ENCODE measurements at places on chromosomes 11 and 22. TPM values are rescaled to one million over a fixed set of nuclear protein-coding genes. Genes with fewer than 3 reads are reported as not detected.

DNA sequence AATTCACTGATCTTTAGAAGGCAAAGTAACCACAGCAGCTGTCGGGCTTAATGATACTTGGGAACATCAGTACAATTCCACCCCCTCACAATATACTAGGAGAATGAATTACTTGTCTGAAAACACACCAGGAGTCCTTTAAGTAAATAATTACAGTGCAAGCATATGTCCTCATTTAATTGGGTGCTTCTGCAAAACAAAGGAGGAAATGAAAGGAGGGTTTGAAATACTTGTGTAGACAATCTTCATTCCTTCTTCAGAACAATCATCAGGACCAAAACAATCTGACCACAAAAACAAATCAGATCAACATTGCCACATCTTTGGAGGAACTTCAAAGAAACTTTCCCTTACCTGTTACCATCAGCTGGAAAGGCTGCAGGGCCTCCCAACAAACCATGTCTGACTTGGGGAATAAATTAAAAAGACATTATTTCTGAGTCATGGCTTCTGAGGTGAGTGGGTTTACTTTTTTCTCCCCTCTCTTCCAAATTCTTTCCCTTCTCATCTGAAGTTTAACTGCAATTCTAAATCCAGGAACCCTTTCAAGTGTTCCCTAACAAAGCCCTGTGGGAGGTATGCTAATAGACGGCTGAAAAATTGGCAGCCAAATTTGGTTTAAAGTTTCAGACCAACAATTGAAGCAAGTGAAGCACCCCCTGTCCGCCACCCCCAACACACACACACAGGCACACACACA is 12.5 kb upstream of the CCDC117 start:
- no peak for DNase-seq

DNA sequence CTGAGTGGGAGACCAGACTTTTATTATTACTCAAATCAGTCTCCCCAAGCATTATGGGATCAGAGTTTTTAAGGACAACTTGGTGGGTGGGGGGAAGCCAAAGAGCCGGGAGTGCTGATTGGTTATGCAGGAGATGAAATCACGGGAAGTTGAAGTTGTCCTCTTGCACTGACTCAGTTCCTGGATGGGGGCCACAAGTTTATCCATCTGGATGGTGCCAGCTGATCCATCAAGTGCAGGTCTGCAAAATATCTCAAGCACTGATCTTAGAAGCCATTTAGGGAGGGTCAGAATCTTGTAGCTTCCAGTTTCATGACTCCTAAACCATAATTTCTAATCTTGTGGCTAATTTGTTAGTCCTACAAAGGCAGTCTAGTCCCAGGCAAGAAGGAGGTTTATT is 53.5 kb upstream of the LMO1 start:
- no peak for DNase-seq

KCTD14 gene
- total RNA-seq = 0.29 TPM

MMP27 gene
- not detected for total RNA-seq

CHRM1 gene
- total RNA-seq = not detected

Measured in K562 (cell line).